ENCODE measurements at places on chromosomes 6 and 20.

- no peak for DNase-seq
Measured at GRCh38 chr20:35839904-35840303, 68.1 kb downstream of the PHF20 start.

- DNase-seq = peak; percentile 91
Measured at GRCh38 chr20:2151858-2152281, 50.2 kb downstream of the STK35 start.

- no peak for DNase-seq
Measured at GRCh38 chr6:165636402-165637048, 26.5 kb downstream of the PDE10A start.

DNA sequence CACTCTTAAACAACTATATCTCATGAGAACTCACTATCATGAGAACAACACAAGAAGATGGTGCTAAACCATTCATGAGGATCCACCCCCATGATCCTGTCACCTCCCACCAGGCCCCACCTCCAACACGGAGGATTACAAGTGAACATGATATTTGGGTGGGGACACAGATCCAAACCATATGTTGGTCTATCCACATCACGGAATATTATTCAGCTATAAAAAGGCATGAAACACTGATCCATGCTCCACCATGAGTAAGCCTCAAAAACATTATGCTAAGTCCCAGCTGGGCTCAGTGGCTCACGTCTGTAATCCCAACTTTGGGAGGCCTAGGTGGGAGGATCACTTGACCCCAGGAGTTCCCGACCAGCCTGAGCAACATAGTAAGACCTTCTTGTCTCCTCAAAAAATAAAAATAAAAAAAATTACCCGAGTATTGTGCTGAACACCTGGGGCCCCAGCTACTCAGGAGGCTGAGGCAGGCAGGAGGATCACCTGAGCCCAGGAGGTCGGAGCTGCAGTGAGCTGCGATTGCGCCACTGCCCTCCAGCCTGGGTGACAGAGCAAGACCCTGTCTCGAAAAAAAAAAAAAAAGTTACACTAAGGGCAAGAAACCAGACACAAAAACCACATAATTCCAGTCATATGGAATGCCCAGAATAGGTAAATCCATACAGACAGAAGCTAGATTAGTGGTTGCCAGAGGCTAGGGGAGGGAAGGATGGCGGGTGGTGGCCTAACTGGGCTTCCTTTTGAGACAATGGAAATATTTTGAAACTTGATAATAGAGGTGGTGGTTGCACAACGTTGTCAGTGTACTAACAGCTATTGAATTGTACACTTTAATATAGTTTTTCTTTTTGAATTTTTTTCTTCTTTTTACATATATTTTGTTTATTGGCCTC, 43.1 kb downstream of the ZNF217 start:
- DNase-seq = no peak

- no peak for DNase-seq
Measured at GRCh38 chr6:128379577-128379976, 140.8 kb downstream of the PTPRK start.

- no peak for DNase-seq
Measured at GRCh38 chr6:150906641-150907326, 41.3 kb downstream of the MTHFD1L start.

DNA sequence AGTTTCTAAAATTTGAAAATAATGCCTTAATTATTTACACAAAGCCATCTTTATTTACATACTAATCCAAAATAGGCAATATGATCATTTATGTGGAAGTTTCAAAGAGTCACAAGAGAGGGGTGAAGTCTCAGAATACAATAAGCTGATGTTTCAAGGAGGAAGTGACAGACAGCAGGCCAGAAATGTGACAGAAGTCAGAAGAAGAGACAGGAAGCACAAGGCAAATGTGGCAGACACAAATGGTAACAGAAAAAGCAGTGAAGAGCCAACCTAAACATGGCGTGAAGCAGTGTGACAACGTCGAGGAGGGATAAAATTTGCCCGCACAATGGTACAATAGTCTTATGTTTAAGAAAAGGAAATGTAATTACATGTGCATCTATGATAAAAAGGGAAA, 59.8 kb downstream of the SHPRH start:
- DNase-seq = no peak

GRCh38 chr20:45515147-45515913, at the start of gene SPINT3:
Gene SPINT3 (minus strand): TSS chr20:45515622. CDS start chr20:45515608, 14 bp downstream.
- DNase-seq = no peak

GRCh38 chr6:88970301-88970700, 6.9 kb upstream of the RNGTT start:
- no peak for DNase-seq

DNA sequence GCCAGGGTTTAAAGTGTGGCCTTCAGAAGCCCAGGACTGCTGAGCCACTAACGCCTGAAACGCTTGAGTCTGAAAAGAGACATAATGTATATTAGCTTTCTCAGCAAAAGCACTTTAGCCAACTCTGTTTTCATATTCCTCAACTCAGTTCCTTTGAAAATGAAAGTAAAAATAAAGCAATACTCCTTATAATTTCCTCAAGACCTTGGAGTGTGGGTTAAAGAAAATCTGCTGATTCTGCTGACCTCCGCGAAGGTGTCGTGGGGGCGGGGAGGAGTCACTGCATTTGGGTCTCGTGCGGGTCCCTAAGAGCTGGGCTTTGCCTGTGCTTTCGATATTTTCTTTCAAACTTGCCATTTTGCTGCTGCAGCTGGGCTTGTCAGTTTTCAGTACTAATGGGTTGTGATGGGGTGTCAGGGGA, 142.2 kb upstream of the ARID1B start:
- DNase-seq = no peak

GRCh38 chr6:67450641-67451040, 1184.4 kb upstream of the ADGRB3 start:
- no peak for DNase-seq

GRCh38 chr6:7134999-7135745, 27.4 kb downstream of the RREB1 start:
- no peak for DNase-seq

GRCh38 chr20:19713822-19714578, 44.1 kb upstream of the RIN2 start:
- no peak for DNase-seq

DNA sequence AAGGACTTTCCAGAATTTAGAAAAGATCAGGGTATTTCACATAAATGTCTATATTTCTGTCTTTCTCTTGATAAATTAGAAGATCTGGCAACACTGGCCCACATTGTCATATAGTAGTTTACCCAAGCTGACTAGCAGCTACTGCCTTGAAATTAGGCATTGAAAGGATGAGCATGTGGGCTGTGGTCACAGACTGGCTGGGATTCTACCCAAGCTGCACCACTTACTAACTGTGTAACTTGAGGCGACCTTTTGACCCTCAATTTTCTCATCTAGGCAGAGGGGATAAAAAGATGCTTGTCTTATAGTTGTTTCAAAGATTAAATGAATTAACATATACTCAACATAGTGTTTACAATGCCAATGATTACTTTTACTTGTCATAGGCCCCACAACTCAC, 152.7 kb upstream of the BMP2 start:
- no peak for DNase-seq

DNA sequence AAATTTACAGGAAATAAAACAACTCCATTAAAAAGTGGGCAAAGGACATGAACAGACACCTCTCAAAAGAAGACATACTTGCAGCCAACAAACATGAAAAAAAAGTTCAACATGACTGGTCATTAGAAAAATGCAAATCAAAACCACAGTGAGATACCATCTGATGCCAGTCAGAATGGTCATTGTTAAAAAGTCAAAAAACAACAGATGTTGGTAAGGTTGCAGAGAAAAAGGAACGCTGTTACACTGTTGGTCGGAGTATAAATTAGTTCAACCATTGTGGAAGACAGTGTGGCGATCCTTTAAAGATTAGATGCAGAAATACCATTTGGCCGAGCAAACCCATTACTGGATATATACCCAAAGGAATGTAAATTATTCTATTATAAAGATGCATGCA, 858.0 kb upstream of the FLRT3 start:
- DNase-seq = no peak

- no peak for DNase-seq
Measured at GRCh38 chr6:35031611-35032529, 109.3 kb downstream of the TCP11 start.

GRCh38 chr6:41984623-41985022, 43.0 kb upstream of the CCND3 start:
- no peak for DNase-seq

DNA sequence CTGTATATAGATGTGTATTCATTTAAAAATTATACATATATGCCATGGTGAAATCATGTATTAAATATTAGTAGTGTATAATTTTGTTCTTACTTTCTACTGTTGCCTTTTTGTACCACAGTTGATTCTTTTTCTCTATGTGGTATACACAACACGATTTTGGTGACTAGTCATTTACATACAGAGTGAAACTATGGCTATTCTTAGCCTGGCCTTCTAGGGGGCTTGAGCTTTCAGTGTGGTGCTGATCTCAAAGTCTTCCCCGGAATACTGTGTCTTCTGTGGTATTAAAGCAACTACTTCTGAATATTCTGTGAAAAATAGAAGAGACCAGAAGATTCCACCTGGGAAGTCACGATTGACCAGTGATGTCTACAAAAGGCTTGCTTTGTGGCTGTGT, 301.9 kb downstream of the UTRN start:
- DNase-seq = no peak

DNA sequence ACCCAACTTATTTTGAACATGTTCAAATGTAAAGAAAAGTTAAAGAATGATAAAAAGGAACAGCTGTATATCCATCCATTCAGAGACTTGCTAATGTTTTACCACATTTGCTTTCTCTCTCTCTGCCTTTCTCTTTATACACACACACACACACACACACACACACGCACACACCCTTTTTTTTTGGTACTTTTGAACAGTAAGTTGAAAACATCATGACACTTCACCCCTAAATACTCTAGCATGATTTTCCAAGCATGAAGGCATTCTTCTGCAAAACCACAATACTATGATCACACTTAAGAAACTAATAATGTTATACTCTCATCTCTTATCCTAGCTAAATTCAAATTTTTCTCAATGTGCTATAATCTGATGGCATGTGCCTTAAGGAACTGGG, 192.3 kb downstream of the UTRN start:
- no peak for DNase-seq

DNA sequence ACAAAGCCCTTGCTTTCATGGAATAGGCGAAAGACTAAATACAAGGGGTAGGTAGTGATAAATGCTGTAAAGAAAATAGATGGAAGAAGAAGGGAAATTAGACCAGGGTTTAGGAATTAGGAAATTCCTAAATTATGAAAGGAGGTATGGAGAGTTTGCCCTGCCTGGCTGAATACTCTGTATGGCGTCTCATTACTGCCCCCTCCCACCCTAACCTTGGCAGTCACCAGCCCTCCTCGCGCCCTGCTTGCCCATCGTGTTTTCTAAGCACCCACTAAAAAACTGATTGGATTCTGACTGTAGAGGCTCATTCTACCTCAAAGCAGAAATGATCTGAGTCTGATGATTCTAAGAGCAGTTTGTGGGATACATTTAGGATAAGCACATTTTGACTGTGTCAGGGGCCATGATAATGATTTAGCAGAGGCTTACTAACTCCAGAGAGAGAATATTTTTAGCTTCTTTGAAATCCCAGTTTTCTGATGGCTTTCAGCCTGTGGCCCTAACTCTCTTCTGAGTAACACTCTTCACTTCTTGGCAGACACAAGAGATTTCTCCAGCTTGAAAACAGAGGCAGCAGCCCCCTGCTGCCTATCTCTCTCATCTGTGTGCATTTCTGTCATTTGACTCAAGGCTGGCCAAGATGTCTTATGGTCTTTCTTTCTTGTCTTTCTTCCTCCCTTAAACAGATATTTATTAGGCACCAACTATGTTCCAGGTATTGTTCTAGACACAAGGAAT, 1.4 kb upstream of the CHD6 start:
- no peak for DNase-seq

- no peak for DNase-seq
Measured at GRCh38 chr20:36629719-36630681, 16.0 kb downstream of the SLA2 start.

DNA sequence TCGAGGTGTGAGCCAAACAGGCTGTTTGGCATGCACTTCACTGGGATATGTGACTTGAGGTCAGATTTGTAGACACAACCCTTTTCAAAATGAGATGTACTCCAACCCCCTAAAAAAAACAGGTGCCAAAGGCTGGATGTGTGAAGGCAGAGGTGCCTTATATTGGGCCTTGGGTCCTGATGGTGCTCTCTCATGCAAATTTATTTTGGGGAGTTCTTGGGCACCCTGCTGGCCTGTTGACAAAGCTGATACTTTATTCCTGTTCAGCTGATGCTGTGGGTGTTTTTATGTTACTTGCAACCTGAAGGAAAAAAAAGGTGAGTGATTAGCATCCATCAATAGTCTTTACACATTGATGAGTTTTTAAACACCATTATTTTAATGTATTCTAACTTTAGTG, 121.5 kb downstream of the DNAH8 start:
- DNase-seq = no peak

DNA sequence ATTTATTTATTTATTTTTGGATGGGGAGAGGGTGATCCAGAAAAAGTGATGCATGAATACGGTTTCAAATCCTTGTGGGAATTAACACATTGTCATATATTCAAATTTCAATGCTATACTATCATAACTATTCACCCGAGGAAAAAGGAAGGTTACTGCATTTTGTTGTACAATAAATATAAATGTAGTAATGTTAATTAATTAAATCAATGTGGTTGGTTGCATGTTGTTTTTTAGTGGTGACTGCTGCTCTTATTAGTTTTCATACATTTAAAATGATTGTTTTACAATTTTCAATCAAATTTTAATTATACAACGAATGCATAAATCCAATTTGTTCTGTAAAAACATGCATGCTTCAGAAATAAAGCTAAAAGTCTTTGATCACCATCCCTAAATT, 180.5 kb downstream of the ZFP64 start:
- no peak for DNase-seq

DNA sequence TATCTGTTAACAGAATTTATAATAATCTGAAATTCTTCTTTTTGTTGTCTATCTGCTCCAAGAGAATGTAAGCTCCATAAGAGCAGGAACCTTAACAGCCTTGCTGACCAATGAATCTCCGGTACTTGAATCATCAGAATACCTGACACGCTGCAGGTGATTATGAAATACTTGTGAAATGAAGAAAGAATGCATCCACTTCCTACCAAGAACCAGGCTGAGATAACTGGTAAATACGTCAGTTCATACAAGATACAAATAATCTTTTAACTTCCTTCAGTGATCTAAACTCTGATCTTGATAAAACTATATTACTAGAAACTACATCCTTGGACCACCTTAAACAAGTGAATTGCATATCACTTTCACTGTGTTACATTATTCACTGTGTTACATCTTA, 116.2 kb downstream of the MAP3K5 start:
- DNase-seq = peak; percentile 60

- no peak for DNase-seq
Measured at GRCh38 chr20:53814060-53814459, 220.4 kb upstream of the ZNF217 start.

- no peak for DNase-seq
Measured at GRCh38 chr20:23690581-23690980, 1.7 kb upstream of the CST4 start.

DNA sequence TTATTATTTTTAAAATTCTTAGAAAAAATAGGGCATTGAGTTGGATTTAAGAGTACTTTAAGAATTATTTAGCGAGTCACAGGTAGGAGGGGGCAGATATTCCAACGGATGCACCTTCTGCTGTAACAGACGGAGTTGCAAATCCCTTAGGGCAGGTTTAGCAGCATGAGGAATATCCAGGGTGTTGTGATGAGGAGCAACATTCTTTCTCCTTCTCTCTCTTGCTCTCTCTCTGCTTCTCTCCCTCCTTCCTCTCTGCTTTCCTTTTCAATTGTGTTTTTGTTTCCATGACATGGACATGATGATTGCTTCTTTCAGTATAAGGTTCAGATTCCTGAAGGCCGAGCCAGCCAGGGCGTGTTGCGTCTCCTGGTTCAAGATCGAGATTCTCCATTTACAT, 28.9 kb downstream of the CDH26 start:
- DNase-seq = no peak

Measured in RWPE1 (cell line).